Kasumi-1 (cell line): ENCODE measurements at places on chromosomes 1 and 21.

GRCh38 chr1:182615468-182616129 lies 11.4 kb upstream of the RGS16 start:
- DNase-seq, result no peak

- DNase-seq, result no peak
Measured at GRCh38 chr1:167706931-167707877, 14.6 kb upstream of the MPZL1 start.

- DNase-seq, result no peak
Measured at GRCh38 chr1:173302890-173303829, 96.0 kb upstream of the TNFSF4 start.

DNA sequence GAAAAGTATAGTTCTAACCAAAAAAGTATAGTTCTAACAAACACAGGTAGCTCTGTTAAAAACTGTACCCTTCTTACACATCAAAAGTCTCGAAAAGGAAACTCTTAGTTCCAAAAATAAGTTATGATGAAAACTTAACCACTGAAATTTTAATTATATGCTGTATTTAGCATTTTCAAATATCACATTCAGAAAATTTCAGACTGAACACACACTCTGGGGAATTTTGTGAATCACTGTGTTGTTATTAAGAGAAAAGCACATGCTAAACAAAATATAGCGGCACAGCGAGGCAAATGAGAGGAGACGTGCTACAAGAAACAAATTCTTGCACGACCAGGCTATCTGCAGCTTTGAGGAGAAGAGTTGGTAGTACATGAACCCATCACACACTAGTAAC lies 30.4 kb downstream of the VAV3 start:
- DNase-seq, result no peak

- DNase-seq, result no peak
Measured at GRCh38 chr1:109361649-109362048, 36.1 kb downstream of the SORT1 start.

GRCh38 chr1:9025449-9025848 lies 774 bp downstream of the SLC2A7 start:
- DNase-seq, result no peak

- no peak for DNase-seq
Measured at GRCh38 chr21:19461481-19462205, 1058.1 kb upstream of the TMPRSS15 start.

DNA sequence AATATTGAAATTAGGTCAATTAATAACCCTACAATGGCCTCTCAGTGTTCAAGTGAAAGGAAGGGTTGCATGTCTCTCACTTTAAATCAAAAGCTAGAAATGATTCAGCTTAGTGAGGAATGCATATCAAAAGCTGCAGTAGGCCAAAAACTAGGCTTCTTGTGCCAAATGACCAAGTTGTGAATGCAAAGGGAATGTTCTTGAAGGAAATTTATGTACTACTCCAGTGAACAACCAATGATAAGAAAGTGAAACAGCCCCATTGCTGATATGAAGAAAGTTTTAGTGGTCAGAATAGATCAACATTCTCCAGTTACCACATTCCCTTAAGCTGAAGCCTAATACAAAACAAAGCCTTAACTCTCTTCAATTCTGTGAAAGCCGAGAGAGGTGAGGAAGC lies 10.0 kb downstream of the MAEL start:
- DNase-seq, result no peak

DNA sequence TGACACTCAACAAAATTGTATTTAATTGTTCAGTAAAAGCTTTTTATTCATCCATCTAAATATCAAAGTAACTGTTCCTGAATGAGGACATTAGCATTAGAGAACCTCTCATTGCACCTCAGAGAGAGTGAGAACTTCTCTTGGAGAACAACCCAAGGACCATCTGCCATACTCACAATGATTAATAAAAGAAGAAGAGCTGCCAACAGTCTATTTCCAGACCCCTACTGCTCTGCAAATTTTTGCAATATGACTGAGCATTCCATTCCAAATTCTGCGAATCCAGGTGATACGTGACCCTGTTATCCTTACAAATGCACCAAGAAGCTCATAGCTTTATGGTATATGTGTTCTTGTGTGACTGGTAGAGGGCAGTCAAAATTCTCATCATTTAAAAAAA lies 422.5 kb downstream of the NEGR1 start:
- DNase-seq, result no peak

DNA sequence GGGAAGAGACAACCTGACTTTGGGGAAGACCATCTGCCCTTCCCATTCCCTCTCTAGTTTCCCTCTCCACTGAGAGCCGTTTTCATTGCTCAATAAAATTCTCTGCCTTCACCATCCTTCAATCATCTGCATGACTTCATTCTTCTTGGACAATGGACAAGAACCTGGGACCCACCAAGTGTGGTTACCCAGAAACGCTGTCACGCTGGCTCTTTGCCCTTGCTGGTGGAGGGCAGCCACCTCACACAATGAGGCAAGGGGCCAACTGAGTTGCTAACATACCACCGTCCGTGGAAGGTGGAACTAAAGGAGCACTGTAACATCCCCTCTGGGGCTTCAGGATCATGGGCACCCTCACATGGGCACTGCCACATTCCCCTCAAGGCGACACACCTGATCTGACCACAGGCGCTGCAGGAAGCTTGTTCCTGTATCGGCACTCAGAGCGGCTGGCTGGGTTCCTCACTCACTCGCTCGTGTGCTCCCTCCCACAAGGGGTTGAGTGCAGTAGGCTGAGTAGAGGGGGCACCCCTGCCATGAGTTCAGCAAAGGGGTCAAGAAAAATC lies 652.4 kb downstream of the PLPP3 start:
- no peak for DNase-seq

GRCh38 chr1:212237651-212238050 lies 47.6 kb upstream of the PPP2R5A start:
- DNase-seq, result no peak

DNA sequence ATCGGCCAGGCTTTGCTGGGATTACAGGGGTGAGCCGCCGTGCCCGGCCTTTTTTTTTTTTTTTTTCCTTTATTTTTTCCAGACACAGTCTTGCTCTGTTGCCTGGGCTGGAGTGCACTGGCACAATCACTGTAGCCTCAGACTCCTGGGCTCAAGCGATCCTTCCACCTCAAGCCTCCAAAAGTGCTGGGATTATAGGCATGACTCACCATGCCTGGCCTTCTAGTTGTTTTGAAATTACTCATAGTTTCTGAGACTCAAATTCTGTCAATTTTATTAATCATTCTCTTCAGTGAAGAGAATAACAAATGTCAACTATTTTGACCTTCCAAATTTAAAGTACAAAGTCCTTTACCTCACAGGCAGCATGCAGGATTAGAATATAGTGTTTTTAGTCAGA lies 374.5 kb downstream of the PLA2G4A start:
- DNase-seq, result no peak
